DMS53 (cell line): ENCODE measurements at places on chromosomes 4 and X.

- no peak for DNase-seq
Measured at GRCh38 chrX:18179446-18179845, 41.2 kb downstream of the BEND2 start.

DNA sequence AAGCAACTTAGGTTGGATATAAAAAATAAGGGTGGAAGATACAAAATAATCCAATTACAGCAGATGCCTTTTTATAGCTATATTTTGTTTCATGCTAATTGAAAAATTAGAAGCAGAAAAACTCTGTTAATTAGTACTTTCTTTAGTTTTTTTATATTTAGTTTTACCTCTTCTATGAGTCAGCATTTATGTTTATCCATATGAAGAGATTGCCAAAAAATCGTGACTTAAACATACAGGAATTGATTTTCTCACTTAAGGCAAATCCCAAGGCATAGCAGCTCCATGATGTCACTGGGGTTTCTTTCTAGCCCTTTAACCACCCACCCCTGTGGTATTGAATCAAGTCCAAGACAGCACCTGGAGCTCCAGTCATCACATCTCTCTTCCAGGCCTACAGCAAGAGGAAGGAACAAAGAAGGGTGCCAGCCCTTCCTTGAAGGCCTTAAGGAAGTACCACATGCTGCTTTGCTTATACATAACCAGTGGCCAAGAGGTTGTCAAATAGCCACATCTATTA, 365.8 kb upstream of the TENM3 start:
- no peak for DNase-seq

DNA sequence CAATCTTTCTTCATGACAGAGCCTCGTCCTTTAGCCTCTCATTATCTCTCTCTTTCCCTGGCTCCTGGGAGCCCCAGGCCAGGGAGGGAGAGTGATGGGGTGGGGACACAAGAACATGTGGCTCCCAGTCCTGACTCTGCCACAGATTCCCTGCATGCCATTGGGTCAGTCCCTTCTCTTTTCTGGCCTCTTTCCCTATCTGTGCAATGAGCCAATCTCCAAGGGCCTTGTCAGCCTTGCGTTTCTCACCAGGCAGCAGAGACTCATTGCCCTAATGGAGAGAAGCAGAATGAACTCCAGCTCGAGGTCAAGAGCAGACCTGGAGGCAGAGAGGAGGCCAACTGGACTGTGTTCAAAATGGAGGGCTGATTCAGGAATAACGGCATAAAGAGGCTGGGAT, 38.4 kb upstream of the PJA1 start:
- DNase-seq, result no peak

- no peak for DNase-seq
Measured at GRCh38 chrX:19790829-19791228, 96.6 kb downstream of the SH3KBP1 start.

- no peak for DNase-seq
Measured at GRCh38 chr4:148332486-148332885, 109.7 kb downstream of the NR3C2 start.

- DNase-seq, result peak; percentile 74
Measured at GRCh38 chrX:110853610-110854009, 58.0 kb upstream of the CHRDL1 start.

GRCh38 chr4:114025176-114025777, 45.8 kb upstream of the ARSJ start:
- DNase-seq, result peak; percentile 86

- DNase-seq, result no peak
Measured at GRCh38 chr4:183576701-183577404, 72.0 kb downstream of the ING2 start.

GRCh38 chr4:80201252-80202151, 4.2 kb downstream of the PRDM8 start:
- DNase-seq, result peak; percentile 62

DNA sequence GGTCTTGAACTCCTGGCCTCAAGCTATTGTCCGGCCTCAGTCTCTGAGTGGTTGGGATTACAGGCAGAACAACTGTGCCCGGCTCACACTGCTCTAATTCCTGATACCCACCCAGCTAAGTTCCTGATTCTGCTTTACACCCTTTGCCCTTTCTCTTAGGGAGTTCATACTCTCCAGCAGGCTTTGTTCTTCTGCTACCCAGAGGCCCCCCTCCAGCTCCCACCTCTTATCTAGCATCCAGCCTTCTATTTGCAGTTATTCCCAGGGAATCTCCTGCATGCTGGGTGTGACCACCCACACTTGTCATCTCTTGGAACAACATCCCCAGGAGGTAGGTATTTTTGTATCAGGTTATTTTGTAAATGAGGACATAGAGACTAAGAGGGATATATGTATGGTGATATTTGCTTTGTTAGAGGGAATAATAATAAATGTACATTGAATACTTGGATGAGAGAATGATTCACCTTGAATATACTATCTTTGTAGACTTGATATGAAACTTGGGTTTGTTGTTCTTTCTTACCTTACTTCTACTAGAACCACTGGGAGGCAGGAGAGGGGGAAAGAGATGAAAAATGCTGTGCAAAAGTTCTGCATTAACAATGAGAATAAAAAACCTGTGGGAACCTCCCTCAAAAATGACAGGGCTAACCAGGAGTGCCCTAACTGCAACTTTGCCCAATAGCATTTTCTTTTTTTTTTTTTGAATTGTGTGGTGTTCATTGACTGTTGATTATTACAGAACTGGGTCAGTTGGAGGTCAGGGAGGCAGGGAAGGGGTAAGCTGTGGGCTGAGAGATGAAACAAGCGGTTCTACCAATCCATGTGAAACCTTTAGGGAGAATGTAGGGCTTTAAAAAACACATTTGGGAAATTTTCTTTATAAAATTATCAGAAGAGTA, 157.4 kb downstream of the SPRY1 start:
- DNase-seq, result no peak

DNA sequence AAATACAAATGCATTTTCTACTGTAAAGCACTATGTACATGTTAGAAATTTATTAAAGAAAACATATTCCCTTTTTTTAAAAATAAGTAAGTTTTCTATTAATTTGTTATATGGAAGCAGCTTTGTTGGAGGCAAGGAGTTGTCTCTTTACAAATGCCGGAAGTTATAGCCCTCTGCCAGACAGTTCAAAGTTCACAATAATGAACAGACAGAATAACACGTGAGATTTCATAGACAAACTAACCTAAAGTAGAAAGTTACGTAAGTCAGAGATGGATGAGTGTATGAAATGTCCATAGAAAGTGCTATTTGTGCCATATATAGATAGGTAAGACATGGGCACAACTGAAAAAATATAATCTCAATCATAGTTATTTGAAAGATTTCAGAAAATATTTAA, 43.9 kb upstream of the NEIL3 start:
- DNase-seq, result no peak

DNA sequence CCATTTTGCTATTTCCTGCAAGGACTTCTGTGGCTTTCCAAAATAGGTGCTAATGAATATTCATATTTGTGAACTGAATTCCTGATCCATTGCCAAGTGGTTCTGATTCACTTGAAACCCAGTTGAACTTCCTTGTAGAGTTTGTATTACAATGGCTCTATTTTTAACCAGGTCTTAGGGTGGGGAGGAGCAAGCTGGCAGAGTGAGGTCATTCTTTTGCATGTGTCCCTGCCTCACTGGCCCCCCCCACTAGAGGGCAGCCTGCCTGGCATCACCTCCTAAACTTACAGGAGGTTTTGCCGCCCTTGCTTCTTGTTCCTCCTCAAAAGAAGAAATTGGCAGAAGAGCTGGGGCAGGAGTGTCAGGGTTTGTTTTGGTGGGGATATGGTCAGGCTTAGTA, 10.5 kb downstream of the PTTG2 start:
- peak; percentile 87 for DNase-seq

GRCh38 chr4:73431813-73432168, 4.2 kb upstream of the AFP start:
- DNase-seq, result no peak

DNA sequence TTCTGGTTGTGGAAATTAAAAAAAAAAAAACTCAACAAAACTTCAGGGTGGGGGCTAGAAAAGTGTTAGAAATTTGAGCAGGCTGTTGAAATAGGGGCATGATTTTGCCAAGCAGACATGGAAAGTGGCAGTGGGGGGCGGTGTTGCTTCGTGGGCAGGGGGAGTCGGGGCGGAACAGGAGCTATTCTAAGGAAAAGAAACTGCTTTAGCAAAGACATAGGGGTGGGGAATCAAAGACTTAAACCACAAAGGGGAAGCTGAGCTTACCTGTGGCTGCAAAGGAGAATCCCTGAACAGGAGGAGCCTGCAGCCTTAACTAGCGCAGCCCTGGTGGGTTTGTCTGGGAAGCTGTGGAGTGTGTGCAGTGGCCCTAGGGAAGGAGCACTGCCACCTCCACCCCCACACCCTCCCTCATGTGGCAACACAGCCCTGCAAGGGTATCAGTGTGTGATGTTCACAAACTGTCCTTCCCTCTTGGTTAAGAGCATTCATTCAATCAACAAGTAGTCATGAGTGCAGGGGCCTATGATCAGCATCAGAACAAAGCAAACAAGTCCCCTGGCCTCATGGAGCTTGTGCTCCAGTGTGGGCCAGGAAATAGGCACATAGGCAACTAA, 20.5 kb downstream of the SEL1L3 start:
- DNase-seq, result no peak

- peak; percentile 91 for DNase-seq
Measured at GRCh38 chr4:76208005-76208765, 5.4 kb downstream of the SCARB2 start.

- DNase-seq, result no peak
Measured at GRCh38 chr4:146112389-146112788, 63.1 kb upstream of the LSM6 start.

DNA sequence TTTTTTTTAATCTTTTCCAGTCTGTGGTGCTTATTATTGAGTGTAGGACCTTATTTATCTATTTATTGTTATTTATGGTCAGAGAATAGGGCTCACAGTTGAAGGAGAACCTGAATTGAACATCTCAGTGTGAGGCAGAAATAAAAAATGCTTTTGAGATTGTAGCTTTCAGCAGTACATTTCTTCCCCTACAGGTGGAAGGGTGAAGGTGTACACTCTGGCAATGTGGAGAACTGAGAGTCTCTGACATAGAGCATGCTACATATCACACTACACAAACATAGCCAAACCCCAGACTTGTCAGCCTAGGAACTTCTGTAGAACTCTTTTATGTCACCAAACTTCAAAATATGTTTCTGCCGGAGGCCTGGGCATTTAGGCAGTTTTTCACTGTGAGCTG, 140.2 kb downstream of the STIM2 start:
- DNase-seq, result peak; percentile 54

DNA sequence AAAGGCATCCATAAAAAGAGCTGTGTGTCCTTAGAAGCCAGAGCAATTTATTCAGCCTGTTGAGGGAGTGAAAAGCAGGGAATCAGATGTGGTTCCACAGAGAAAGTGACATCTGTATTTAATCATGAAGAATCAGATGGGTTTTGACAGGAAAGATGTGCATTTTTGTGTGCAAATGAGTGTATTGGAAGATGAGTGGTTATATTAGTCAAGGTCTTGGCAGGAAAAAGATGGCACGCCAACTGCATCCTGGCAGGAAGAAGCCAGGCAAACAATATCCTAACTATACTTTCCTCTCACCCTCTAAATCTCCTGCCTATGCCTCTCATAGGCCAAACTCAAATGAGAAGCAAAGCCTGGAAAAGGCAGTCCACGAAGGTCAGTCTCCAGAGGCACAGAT, 59.1 kb downstream of the SCFD2 start:
- DNase-seq, result no peak

- peak; percentile 87 for DNase-seq
Measured at GRCh38 chr4:32025851-32026459, 1305.8 kb downstream of the PCDH7 start.

- DNase-seq, result no peak
Measured at GRCh38 chr4:7411896-7412553, 22.7 kb downstream of the PSAPL1 start.

GRCh38 chrX:123884809-123885408, 25.1 kb downstream of the XIAP start:
- peak; percentile 84 for DNase-seq

DNA sequence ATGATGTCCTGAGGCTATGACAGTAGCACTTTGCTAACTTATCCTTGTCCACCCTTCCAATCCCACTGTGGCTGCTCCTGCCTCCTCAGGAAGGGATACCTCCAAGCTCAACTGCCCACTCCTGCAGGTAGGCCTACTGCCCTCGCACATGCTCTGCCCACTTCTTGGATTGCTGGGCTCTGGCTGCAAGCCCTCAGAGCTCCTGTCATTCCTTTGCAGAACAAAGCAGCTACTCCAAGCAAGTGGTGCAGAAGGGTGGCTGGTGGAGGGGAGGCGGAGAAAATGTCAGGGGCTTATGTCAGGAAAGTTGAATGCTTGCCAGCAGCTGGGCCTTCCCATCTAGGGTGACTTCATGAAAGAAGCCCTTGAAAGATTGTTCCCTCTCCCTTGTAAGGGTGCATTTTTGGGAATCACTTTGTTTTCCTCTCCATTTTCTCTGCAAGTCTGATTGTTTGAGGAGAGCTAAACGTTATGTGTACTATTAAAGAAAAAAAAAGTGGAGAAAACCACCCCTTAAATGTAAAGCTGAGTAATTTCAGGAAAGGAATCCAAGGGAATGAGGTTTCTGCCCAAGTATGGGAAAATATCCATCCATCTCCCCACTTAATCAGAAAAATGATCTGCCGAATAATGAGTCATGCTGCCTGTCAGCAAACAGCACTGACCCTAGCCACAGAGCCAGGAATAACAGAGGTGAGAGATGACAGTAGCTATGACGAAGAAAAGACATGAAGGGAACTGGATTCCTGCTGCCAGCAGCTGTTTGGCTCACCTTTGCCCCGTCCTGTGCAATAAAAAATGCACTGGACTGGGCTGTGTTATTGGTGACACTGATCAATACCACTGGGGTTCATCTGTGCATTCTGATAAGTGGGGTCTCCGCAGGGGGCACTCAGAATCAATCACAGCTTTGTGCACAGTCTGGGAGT, 102.0 kb downstream of the RTL5 start:
- peak; percentile 86 for DNase-seq

- no peak for DNase-seq
Measured at GRCh38 chrX:132181364-132181763, 37.9 kb downstream of the RAP2C start.

- no peak for DNase-seq
Measured at GRCh38 chr4:28287831-28288233, 1427.2 kb downstream of the STIM2 start.

- no peak for DNase-seq
Measured at GRCh38 chr4:23978002-23978401, 88.2 kb upstream of the PPARGC1A start.

DNA sequence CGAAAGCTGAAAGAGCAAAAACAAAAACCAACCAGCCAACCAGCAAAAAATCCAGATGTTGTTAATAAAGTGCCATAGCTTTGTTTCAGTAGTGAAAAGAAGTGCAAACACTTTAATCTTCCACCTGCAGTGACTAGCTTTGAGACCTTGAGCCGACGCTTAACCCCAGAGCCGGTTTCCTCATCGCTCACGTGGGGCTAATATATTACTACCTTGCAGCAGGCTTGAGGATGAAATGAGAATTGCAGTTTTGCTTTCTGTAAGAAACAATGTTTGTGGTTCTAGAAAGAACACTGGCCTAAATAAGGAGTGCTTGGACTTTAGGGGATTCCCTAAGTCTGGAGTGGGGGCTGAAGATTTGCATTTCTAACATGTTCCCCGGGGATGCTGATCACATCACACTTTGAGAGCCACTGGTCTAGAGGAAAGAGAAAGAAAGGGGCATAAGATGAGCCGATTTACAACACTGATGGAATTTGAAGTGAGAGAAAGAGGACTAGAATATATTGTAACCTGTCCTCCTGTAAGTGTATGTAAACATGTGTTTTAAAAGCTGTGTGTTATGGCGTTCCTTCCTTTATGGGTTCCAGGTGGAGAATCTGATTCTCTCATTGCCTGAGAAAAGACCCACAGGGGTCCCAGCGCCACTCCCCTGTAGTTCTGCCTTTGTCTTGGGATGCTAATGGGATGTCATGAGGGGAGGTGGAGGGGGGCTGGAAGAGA, 1.4 kb downstream of the FGF2 start:
- DNase-seq, result peak; percentile 75

- DNase-seq, result peak; percentile 43
Measured at GRCh38 chr4:28073860-28074555, 1213.4 kb downstream of the STIM2 start.
